ENCODE measurements at places on chromosomes 2 and 18.

GRCh38 chr18:48843162-48843561 lies 107.6 kb downstream of the SMAD7 start:
- DNase-seq, result no peak

GRCh38 chr2:111671426-111672150 lies 212.4 kb downstream of the ANAPC1 start:
- no peak for DNase-seq

- no peak for DNase-seq
These were observed 552.8 kb upstream of the PKDCC start for GRCh38 chr2:41495050-41495449.

DNA sequence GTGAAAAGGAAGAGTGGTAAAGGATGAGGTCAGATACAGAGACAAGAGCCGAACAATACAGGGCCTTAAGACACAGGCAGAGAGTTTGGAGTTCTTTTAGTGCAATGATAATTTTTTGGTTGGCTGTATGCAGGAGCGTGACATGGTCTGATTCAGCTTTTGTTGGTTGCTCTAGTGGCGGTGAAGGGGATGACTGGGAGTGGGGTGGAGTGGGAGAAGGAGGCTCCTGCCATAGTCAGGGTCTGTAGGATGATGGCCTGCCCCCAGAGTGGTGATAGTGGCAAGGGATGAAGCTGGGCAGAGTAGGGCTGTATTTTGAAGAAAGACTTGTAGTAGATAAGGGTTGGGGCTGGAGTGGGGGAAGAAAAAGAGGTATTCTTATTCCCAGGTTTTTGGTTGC lies 306.6 kb upstream of the VWC2L start:
- no peak for DNase-seq

DNA sequence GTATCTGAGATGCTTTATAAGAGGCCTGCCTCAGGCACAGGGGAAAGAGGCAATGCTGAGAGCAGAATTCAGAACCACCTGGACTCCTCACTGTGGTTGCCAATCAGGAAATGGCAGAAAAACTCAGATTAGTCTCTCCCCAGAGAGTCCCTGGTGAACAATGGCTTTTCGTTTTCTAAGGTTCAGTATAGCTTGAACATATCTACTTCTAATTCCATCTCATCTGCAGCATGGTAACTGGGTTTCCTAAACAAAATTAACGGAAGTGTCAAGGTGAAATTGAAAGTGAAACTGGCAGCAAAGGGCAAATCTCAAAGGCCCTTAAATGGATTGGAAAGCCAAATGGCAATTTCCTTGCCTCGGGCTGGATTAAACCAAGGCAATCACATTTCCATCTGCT lies 480.2 kb upstream of the ACVR2A start:
- no peak for DNase-seq

- peak; percentile 35 for DNase-seq
These were observed 68.9 kb upstream of the CAB39 start for GRCh38 chr2:230643576-230644291.

- no peak for DNase-seq
These were observed 29.1 kb upstream of the PMAIP1 start for GRCh38 chr18:59870623-59871130.

GRCh38 chr2:76851000-76851399 lies 671.2 kb downstream of the LRRTM4 start:
- no peak for DNase-seq

DNA sequence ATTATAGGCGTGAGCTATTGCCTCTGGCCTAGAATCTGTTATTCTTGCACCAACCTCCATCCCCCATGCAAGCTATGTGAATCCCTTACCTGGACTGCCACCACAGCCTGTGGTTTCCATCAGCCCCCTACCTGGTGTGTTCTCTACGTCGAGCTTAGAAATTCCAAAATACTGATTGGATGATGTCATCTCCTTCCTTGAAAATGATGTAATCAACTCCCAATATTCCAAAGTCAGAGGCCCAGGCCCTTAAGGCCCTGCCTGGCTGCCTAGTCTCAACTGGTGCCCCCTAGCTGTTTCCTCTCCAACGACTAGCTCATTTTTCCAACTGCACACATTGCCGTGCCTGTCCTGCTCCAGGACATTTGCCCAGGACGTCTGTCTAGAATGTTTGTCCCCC lies 41.3 kb upstream of the GBX2 start:
- no peak for DNase-seq

GRCh38 chr2:50952596-50952995 lies 79.3 kb downstream of the NRXN1 start:
- DNase-seq, result no peak

GRCh38 chr2:88575630-88576029 lies 51.6 kb downstream of the EIF2AK3 start:
- no peak for DNase-seq

DNA sequence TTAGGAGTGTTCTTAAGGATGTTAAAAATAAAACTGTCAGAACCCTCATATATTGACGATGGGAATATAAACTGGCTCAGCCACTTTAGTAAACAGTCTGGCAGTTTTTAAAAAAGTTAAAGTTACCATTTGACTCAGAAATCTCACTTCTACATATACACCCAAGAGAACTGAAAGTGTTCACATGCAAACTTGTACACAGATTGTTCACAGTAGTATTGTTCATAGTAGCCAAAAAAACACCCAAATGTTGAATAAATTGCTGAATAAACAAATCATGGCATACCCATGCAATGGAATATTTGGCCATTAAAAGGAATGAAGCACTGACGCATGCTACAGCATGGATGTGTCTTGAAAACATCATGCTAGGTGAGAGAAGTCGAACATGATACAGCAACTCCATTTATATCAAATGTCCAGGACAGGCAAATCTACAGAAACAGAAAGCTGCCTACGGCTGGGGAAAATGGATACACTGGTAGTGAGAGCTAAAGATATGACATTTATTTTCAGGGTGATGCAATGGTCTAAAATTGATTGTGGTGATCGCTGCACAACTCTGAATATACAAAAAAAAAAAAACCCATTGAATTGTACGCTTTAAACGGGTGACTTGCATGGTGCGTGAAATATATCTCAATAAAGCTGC lies 10.1 kb downstream of the RPL31 start:
- no peak for DNase-seq

DNA sequence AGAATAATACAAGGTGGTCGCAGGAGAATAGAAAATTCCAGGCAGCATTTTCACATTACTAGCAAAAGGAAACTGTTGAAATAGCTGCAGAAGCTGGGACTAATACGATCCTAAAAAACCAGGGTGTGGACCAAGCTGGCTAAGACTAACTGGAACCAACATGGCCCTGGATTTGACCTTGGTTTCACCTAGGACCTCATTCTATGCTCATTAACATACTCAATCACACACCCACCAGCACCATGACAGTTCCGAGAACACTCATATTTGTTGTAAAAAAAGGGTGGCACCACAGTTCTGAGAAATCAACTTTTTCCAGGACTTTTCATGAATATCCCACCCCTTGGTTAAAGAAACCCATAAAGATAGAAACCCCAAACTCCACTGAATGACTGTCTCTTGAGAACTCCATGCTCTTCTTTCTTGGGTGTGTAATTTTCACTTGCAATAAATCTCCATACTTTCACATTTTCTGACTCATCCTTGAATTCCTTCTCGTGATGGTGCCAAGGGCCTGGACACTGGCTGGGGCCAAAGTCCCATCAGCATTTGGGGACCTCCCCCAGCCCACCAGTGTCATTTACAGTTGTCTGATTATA lies 164.3 kb upstream of the CHST9 start:
- no peak for DNase-seq

DNA sequence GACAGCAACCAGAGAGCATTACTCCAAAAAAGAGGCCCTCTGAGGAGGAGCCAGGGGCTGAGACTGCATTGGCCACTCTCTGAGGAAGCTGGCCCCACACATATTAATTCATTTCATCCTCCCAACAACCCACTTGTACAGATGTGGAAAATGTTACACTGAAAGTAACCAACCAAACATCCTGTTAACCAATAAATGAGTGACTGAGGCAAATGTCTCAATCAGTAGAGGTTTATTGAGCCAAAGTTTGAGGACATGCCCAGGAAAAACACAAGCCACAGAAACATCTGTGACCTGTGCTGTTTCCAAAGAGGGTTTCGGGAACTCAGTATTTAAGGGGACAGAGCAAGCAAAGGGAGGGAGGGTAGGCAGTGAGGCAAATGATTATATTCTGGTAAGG lies 53.0 kb downstream of the SKA1 start:
- no peak for DNase-seq

GRCh38 chr2:216413882-216414281 lies 1.6 kb downstream of the SMARCAL1 start:
- no peak for DNase-seq

GRCh38 chr2:195151711-195152110 lies 505.3 kb upstream of the SLC39A10 start:
- no peak for DNase-seq

DNA sequence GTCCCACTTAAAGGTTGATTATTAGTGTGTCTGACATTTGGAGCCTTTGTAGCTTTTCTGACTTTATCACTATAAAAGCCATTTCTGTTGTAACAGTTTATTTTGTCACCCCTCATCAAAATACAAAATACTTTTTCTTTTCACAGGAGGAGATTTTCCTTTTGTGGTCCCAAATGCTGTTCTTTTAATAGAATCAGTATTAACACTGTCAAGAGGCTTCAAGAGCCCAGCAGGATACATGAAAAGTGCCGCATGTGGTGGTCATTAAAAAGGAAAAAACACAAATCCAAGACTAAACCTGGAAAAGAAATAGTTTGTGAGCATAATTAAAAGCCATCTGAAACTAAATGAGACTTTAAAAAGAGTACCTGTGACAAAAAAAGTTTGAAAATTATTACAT lies 515.7 kb downstream of the DCDC2C start:
- no peak for DNase-seq

GRCh38 chr18:47996091-47996541 lies 65.7 kb upstream of the SMAD2 start:
- DNase-seq, result no peak

- DNase-seq, result no peak
These were observed 246.3 kb upstream of the COL3A1 start for GRCh38 chr2:188727846-188728245.

GRCh38 chr18:29491907-29492306 lies 1315.0 kb upstream of the CDH2 start:
- DNase-seq, result no peak

DNA sequence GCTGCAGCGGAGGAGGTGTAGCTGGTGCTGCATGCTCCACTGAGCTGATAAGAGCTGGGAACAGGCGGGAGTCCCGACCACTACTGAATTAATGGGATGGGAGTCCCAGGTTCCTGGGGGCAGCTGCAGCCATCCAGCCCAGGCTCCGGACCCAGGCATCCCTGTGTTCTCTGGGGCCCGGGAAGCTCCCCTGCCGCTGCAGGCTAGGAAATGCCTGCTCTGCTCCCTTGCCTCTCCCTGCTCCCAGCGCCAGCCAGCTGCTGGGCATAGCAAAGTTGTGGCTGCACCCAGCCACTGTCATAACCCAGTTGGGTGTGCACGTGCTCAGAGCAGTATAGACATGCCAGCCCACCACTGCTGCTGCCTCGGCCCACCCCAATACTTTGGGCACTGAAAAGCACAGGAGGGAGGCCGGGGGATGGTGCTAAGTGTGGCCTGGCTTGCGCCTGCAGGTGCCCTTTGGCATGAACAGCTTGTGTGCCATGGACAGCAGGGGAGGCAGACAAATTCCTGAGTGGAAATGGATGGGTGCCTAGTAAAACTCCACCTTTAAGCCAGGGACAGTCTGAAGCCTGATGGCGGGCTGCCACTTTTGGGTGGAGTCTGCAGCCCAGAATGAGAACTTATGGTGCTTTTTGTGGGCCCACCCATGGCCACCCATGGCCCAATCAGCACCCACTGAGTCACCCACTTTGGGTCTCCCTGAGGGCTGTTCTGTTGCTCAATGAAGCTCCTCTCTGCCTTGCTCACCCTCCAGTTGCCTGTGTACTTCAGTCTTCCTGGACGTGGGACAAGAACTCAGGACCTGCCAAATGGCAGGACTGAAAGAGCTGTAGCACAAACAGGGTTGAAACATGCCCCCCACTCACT lies 219.3 kb upstream of the TMEFF2 start:
- no peak for DNase-seq

- DNase-seq, result no peak
These were observed 287.3 kb upstream of the SETBP1 start for GRCh38 chr18:44393406-44393805.

- DNase-seq, result no peak
These were observed 77.4 kb downstream of the NAB1 start for GRCh38 chr2:190726255-190726654.

DNA sequence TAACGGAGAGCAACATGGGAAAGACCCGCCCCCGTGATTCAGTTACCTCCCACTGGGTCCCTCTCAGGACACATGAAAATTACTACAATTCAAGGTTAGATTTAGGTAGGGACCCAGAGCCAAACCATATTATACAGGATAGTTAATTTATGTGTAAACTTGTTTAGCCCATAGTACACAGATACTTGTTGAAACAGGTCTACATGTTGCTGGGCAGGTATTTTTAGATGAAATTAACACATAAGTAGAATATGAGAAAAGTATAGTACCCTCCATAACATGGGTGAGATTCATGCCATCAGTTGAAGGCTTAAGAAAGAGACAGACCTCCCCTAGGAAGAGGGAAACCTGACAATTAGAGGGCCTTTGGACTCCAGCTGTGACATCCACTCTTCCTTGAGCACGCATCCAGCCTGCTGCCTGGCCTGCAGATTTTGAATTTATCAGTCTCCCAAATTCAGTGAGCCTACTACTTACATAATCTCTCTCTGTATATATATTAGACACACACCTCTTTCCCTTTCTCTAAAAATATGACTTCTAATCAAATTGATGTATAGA lies 463.5 kb upstream of the NETO1 start:
- no peak for DNase-seq

GRCh38 chr2:58398406-58398805 lies 157.3 kb upstream of the FANCL start:
- DNase-seq, result no peak

DNA sequence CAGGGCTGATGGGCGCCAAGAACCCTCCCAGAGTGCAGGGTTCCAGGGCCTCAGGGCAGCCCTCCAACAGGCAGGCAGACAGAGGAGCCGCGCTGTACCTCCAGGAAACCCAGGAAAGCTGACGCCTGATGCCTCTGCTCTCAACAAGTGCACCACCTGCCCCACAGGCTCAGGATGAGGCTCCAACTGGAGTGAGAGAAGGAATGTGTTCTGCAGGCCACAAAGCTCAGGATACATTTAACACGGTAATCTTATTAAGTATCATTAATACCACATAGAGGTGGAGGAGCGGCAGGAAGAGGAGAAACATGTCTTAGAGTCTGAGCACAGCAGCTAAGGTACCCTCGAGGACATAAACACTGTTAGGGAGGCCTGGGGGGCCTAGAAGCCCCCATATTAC lies 155.9 kb upstream of the CAPN13 start:
- DNase-seq, result no peak

GRCh38 chr2:172943539-172943938 lies 132.1 kb upstream of the MAP3K20 start:
- no peak for DNase-seq

DNA sequence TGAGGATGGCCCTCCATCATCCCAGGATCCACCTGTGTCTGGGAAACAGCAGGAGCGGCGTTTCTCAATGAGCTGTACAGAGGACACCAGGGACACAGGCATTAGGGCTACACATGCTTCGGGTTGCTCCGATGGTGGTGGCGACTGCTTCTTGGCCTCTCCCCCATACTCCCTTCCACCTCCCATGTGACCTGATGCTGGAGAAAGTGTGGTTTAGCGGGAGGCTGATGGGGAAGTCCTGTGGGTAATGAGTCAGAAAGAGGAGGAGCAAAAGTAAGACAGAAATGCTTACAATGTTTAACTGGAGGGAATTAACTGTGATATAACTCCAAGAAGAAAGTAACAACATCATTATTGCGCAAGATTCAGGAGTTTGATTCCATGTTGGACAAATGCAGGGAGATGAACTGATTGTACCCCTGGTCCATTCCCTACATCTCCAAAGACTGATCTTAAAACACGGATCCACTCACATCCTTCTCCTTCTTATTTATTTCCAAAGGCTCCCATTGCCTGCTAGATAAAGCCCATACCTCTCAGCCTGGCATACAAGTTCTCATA lies 186.6 kb downstream of the NRP2 start:
- no peak for DNase-seq
